ENCODE measurements at places on chromosomes 11 and 22. TPM values are rescaled to one million over a fixed set of nuclear protein-coding genes. Genes with fewer than 3 reads are reported as not detected.

SLC22A12 gene
- polyA plus RNA-seq, result not detected

GLYAT gene
- polyA plus RNA-seq, result not detected

TIGD3 gene
- polyA plus RNA-seq, result 0.21 TPM

PLA2G3 gene
- polyA plus RNA-seq, result not detected

OR8D4 gene
- polyA plus RNA-seq, result not detected

DYNC2H1 gene
- polyA plus RNA-seq, result 0.99 TPM

A4GALT gene
- polyA plus RNA-seq, result not detected

MS4A6E gene
- polyA plus RNA-seq, result not detected

OR51B4 gene
- polyA plus RNA-seq, result not detected

NLRP14 gene
- polyA plus RNA-seq, result not detected

AKIP1 gene
- polyA plus RNA-seq, result 18.0 TPM

CCDC116 gene
- polyA plus RNA-seq, result not detected

BTG4 gene
- not detected for polyA plus RNA-seq

APOA1 gene
- 0.29 TPM for polyA plus RNA-seq

MS4A12 gene
- not detected for polyA plus RNA-seq

PARVB gene
- not detected for polyA plus RNA-seq

SMTN gene
- polyA plus RNA-seq, result 1.1 TPM

OR5B21 gene
- polyA plus RNA-seq, result not detected

MYH9 gene
- polyA plus RNA-seq, result 51.2 TPM

Measured in naive thymus-derived CD8-positive, alpha-beta T cell (primary cell).